ENCODE measurements at places on chromosomes 7 and 10.

DNA sequence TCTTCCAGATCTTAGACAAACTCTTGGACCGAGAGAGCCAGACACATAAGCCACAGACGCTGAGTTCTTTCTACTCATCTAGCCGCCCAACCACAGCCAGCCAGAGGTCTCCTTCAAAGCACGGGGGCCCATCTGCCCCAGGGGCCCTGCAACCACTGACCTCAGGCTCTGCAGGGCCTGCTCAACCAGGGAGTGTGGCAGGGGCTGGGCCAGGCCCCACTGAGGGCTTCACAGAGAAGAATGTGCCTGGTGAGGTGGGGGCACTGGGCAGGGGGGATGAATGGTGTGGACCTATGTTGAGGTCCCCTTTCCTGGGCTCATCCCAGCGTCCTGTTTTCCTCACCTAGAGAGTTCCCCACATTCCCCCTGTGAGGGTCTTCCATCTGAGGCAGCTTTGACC, 11.4 kb downstream of the ZSWIM8 start:
- no peak for DNase-seq

GRCh38 chr10:118839348-118839747, 84.6 kb upstream of the CACUL1 start:
- no peak for DNase-seq

DNA sequence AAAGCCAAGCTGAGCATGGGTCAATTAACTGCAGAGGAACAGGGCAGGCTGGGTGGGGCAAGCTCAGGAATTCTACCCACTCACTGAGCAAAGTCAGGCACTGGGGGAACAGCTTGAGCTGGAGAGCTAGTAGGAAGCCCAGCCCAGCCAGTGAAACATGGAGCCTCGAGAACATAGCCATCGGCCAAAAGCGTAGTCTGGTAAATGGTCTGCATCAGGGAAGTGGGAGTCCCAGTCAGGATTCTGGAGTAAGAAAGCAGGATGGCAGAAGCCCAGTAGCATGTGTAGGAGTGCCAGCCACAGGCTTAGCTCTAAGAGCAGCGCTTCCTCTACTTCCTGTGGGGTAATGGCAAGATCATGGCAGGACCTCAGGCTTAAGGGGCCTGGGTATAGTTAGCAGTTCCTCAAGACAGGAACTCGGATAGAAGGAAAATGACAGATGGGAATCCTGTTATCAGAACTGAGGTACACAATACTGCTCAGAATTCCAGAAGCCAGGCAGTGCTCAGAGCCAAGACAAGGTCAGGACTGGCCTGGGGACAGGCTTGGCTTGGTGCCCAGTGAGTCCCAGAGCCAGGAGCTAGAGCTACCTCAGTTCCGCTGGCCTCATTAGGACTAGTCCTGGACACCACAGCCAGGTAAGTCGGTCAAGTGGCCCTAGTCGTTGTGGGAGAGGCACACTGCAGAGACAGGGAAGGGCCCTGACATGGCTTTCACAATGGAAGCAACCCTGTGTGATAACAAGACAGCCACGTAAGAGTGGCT, 65.4 kb upstream of the MXI1 start:
- peak; percentile 81 for DNase-seq

DNA sequence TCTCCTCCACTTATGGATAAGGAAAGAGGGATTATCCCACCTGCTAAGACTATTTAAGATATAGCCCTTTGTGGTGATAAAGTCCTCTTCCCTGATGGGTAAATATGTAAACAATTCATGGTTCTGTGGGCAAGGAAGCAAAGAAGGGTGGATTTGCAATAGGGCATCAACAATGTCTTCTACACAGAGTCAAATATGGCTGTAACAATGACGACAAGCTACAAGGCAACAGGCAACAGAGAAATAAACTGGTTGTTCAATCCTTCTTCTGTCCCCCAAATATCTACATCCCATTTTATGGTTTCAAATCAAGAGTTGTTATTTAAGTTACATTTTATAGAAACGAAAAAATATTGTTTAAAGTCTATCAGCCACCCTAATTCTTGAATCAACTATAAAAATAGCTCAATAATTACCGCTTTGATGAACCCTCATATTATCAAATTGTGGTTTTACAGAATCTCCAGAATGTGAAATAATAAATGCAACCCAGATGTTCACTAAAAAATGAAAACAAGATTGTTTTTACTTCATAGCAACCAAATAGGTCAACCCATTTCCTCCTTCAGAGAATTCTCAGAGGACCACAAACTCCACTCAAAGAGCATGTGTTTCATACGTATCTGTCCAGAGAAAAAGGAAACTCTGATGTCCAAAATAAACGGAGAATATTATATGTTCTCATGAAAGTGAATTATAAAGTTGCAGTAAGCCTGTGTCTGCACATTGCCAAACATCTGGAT, 13.8 kb downstream of the CYTH3 start:
- no peak for DNase-seq

DNA sequence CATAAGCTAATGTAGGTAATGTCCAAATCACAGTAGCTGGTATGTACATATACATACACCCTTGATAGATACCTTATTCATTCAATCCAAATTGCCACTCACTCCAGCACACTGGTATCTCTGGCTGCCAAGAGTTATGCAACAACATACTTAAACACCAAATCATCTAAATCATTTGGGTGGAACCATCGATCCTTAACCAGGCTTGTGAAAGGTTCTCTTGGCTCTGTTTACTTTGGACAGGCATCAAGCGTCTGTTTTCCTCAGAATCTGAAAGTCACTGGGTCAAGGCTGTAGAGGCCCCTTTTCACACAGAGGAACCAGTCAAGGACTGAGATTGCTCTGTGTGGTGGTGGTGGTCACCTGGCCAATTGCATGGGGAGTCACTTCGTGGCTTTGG, 24.6 kb downstream of the JAZF1 start:
- DNase-seq, result no peak

- no peak for DNase-seq
Observed at GRCh38 chr10:11825796-11826414, 2.7 kb downstream of the PROSER2 start.

DNA sequence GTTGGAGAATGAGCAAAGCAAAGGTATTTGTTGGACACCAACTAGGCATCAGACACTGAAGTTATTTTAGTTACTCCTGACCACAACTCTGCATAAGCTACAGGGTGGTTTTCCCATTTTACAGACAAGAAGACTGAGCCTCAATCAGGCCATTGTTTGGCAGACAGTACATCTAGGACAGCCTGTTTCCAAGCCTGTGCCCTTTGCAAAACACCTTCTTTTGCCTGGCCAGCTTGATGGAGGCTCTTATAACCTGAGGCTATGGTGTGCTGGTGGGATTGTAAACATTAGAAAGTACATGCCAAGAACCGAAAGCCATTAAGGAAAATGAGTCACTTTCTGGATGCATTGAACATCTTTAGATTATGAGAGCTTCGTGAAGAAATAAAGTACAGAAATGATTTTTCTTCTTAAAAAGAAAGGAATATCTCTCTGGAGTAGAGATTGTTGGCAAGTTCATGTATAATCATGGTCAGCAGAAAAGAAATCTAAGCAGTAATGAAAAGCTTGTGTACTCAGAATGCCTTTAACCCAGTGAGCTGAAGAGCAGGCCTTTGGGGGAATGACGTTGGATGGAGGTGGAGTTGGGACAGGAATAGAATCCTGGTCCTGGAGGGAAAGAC, 140.6 kb downstream of the KIAA1217 start:
- DNase-seq, result no peak

Measured in cerebellar nuclear complex (tissue), 1 donor.